ENCODE measurements at places on chromosomes 4 and X. TPM values are rescaled to one million over a fixed set of nuclear protein-coding genes. Genes with fewer than 3 reads are reported as not detected.

GUCY1A1 gene
- total RNA-seq: not detected

MSANTD1 gene
- 0.87 TPM for total RNA-seq

GLRA3 gene
- total RNA-seq: not detected

F8 gene
- 4.6 TPM for total RNA-seq

HTN1 gene
- total RNA-seq: not detected

CT45A6 gene
- total RNA-seq: not detected

DNA sequence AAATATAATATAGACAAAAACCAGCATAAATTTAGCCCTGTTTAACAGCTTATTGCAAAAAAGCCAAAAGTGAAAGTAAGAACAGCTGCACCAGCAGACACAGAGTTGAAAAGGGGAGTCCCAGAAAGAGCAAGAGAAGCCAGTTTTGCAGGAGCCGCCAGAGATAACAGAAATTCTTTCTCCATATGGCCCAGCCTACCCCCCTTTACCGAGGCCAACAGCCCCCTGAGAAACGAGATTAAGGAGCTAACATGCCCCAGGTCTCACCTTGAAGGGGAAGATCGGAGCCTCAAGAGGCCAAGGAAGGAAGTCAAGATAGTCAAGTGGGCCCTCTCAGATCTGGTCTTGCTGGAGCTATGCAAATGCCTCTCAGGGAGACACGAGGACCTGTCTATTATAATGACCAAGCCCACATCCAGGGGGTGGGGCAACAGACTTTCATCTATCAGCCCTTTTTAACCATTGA lies 4.8 kb downstream of the ACOX3 start:
- DNase-seq: peak; percentile 57

DNA sequence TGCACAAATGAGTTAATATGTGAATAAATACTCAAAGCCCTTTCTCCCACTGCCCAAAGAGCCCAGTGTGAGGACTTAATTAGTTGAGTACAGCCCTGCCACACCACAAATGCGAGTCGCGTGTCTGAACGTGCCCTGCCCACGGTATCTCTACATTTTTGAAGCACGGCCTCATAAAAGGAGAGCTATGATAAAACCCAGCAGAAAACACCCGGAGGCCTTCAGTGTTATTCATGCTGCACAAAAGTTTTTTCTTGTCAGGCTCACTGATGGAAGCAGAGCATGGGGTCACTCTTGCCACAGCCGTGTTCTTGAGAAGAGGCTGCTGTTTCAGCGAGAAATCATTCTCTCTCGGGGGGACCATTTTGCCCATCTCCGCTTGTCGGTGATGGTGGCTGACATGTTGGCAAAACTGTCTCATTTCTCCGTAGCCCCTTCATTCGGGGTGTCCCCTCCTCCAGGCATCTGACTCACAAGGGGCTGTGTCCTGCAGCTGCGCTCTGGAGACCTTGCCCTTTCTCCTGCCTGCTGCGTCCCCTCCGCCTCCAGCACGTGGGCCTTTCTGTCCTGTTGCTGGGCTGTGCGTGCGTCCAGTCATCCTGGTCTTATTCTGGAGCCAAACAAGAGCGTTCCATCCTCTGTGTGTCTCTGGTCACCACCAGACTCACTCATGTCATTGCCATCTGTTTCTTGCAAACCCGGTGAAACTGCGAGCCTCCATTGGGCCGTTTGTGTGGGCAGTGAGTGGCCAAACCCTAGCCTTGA lies 88.8 kb downstream of the SORCS2 start:
- DNase-seq: no peak

DNA sequence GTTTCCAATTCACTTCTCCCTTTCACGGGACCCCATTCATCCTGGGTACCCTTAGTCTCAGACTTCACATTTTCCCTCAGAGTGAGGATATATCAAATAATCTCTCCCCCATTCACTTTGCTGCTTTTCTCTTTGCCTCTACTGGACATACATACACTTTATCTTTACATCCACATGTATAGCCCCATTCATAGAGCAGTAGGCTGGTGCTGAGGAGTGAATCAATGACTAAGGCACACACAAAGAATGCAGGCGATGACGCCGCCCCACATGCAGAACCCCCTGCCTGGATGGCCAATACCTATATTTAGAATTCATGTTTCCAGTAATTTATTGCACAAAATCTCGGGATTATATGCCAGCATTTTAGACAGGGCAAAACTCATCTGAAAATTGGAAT lies 554.3 kb upstream of the TENM3 start:
- no peak for DNase-seq

DNA sequence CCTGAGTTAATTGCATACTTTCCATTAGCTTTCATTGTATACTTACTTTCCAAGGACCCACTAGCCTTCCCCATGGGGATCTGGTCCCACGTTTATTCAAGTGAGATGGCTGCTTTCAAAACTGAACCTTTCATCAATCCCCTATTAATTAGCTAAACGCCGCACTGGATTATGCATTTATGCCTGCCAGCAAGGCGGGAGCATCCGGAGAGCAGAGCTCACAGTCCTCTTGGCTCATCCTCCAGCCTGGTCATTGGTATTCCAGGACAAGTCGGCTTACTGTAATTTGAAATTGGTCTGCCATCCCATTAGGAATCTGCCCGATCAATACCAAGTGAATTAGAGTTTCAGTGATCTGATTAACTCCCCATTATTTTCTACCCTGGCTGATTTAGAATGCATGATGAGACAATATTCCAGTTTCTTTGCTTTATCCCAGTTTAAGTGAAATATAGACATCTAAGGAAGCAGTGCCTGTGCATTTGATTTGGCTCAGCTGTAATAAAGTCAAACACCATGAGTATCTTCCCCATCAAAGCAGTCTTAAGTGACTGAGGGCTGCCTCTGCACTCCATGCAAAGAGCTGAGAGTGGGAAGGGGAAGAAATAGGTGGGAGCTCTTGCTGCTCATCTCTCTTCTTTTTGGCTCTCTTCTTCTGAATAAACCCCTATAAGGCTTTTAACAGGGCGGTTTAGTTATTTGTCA lies 411.4 kb downstream of the GPAT3 start:
- no peak for DNase-seq

GRCh38 chr4:76233967-76234678 lies 17.4 kb upstream of the FAM47E start:
- no peak for DNase-seq

GRCh38 chr4:153759407-153760316 lies at the start of gene RNF175:
Gene RNF175 (minus strand): TSS chr4:153760024. CDS start chr4:153759862, 162 bp downstream.
- no peak for DNase-seq

- DNase-seq: no peak
These were observed 29.6 kb downstream of the SLC16A2 start for GRCh38 chrX:74450803-74451449.

- DNase-seq: no peak
These were observed 40.5 kb downstream of the ATP1B4 start for GRCh38 chrX:120402369-120402768.

DNA sequence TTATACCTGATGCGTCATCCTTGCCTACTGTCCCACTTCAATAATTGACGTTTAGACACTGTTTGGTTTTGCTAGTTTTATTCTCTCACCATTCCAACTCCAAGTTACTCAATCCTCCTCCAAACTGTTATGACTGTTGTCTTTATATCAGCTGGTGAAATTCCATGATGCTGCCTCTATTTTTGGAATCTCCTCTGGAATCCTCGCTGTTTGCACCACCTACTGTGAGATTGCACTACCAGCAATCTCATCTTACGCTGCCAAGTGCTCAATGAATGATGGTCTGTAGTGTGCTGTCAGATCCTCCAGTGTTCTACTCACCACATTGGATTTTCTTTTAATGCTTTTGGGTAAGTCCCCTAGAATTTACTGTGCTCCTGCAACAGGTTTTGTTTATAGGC lies 13.2 kb upstream of the PCDH18 start:
- DNase-seq: no peak

DNA sequence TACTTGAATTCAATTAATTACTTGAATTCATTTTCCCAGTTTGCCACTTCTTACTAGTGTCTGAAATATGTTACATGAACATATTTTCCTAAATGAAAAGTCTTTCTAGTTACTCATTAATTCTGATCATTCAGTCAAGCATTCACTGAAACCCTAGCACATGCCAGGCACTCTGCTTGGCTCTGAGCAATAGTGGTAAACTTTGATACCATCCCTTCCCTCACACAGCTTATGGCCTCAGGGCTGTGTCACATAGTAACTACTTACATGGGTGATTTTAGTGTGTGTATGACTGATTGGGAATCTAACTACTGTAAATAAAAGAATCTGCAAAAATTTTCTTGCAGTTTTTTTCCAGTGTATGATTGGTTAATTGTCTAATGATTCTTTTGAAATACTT lies 32.7 kb downstream of the METAP1 start:
- no peak for DNase-seq

DNA sequence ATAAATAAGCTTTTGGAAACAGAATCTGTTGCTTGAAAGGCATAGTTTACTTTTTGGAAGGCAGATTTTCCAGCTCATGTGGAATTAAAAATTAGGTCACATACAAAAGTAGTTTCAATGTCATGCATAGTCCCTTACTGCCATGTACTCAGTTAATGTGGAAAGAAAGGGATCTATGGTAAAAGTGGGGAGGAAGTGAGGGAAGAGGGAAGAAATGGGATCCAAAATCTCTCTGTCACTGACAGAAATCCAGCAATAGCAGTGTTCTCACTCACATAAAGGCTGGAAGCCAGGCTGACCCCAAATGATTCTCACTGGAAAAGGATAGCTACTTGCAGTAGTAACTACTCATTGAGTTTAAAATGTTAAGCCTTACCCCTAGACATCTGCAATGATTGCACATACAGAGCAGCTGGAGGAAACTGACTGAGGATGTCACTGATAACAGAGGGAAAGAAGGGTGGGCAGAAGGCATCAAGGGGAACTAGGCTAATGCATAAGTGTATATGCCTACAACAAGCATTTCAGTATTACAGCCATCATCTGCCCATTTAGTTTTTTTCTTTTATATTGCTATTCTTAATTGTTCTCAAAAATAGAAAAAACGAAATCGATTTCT lies 445.6 kb downstream of the FAT4 start:
- no peak for DNase-seq

- DNase-seq: peak; percentile 29
These were observed 959 bp upstream of the REST start for GRCh38 chr4:56906489-56907393.

DNA sequence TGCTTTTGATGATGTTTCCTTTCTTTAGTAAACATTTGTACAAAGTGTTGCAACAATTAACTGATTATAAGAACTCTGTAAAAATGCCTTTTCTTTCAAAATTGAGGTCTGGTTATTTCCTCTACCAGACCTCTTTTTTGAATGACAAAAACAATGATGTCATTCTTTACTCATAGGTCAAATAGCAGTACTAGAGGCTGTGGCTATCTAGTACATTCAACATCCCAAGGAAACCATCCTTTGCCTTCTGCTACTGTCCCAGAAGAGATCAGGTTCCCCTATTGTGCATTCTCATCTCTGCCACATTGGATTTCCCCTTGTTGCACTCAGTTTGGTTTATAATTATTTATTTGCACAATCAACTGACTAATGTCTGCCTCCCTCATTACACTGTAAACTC lies 19.1 kb upstream of the MAD2L1 start:
- no peak for DNase-seq

- DNase-seq: no peak
These were observed 249.4 kb downstream of the COX18 start for GRCh38 chr4:72820107-72820506.

DNA sequence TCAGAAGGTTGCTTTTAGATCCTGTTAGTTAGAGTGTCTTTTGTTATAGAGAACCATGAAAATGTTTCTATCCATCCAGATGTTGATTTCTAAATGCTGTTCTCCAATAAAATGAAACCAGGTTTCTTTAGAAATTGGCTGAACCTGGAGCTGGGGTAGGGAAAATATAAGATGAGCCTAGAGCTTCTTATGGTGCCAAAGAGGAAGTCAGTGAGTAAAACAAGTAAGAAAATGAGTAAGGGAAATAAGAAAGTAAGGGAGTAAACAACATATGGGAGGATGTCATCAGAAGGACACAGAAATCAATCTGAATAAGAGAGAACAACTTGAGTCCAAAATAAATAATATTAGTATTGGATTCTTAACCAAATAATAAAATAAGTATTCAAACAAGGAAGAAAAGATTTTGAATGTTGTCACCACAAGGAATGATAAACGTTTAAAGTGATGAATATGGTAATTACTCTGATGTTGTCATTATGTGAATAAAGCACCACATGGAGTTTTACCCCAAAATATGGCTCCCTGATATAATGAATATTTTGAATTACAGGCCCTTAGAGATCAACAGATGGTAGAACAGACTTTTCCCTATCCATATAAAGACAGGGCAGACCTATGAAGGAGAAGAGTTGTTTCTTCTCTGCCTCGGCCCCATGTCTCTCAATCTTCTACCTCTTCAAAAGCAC lies 506.1 kb downstream of the IL15 start:
- DNase-seq: no peak

DNA sequence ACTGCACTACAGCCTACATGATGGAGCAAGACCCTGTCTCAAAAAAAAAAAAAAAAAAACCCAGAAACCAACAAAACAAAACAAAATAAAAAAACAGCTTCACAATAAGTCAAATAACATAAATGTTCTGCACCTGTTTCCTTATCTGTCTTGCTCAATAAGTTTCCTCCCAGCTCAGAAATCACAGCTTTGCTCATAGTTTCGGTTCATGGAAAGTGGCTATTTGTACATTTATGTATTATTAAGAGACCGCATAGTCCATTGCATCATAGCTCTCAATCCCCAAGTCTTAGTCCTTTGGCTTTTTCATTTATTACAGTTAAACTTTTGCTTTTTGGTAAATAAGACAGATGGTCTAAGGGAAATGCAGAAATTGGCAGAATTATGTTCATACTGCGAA lies 24.4 kb upstream of the CFAP299 start:
- DNase-seq: no peak

GRCh38 chr4:164012396-164013027 lies 518.0 kb downstream of the TMA16 start:
- DNase-seq: peak; percentile 29

DNA sequence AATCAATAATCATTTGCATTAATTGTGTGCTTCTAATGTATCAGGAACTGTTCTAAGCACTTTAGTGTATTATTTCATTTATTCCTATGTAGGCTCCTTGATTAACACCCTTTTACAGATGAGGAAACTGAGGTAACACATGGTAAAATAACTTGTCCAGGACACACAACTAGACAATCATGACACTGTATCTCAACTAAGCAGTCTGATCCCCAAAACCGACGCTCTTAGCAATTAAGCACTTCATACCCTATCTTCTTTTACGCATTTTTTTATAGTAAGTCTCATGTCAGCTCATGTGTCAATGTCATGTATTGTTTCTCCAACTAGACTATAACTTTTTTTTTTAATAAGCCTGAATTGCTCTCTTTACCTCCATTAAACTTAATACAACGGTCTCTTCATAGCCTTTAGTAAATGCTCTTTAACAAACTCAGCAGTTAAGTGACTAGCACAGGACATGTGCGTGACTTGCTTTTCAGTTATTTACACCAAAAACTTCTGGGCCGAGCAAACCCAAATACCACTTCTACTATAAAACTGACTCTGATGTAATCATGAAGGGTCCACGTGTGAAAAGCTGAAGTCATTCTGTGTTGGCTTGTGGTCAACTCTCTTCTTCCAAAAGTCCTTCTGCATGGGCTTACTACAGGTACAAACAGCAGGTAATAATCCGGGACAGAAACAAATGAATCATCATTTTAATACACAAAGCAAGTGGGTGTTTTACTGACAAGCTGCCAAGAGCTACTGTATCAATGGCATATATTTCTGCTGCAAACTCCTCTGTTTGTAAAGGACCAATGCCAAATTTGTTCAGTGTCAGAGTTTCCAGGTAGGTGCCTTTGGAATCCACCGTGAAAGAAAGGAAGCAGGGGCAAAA lies 7.9 kb upstream of the AMBN start:
- no peak for DNase-seq

GRCh38 chr4:110411574-110412011 lies 64.4 kb upstream of the ENPEP start:
- no peak for DNase-seq

GRCh38 chr4:155227131-155227530 lies 18.7 kb downstream of the NPY2R start:
- DNase-seq: no peak
